ENCODE measurements at places on chromosomes 4 and X. TPM values are rescaled to one million over a fixed set of nuclear protein-coding genes. Genes with fewer than 3 reads are reported as not detected.
A peak's percentile ranks its signal among the peaks of the same experiment; 100 is the strongest.

DNA sequence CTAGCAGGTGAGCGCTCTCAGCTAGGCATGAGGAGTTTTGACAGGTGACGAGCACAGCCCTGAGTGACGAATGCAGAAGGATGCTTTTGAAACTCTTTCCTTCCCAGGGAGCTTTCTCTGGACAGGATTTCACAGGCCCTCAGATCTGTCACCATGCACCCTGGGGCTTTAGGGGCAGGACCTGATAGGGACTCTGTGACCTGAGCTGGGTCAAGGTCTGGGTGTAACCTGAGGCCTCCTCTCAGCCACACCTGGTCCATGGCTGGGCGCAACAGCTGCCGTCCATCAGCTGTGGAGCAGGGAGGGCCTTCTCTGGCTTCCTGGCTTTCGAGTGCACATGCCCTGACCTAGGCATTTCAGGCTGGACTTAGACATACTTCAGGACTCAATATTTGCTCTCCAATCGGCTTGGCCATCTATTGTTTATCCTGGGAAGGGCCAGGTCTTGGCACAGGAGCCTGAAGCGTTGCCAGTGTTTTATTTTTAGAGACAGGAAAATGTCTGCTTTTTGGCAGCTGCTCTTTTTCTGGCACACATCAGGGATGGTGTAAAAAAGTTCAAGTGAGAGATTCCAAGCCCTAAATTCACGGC, 56.4 kb downstream of the C4orf51 start:
- no peak overlapping the region for H3K4me3 ChIP-seq
- H3K4me1 ChIP-seq: peaks cover 26% of the 10 kb centered on the region
- no peak overlapping the region for H3K27ac ChIP-seq
- no peaks in the 10 kb centered on the region for H3K36me3 ChIP-seq

GRCh38 chr4:8840816-8841455, 30.7 kb downstream of the HMX1 start:
- H3K36me3 ChIP-seq: no peaks in the 10 kb centered on the region
- no peak overlapping the region for H3K27ac ChIP-seq
- no peak overlapping the region for H3K4me3 ChIP-seq
- no peak for DNase-seq
- no peaks in the 10 kb centered on the region for H3K4me1 ChIP-seq
- H3K27me3 ChIP-seq: peaks cover 1% of the 10 kb centered on the region

- DNase-seq: no peak
- H3K4me3 ChIP-seq: no peak overlapping the region
- no peaks in the 10 kb centered on the region for H3K4me1 ChIP-seq
These were observed 25.7 kb upstream of the SHISA3 start for GRCh38 chr4:42371305-42372252.

GRCh38 chr4:14117575-14118238, 490.2 kb upstream of the BOD1L1 start:
- no peak overlapping the region for H3K4me3 ChIP-seq
- no peaks in the 10 kb centered on the region for H3K4me1 ChIP-seq

DNA sequence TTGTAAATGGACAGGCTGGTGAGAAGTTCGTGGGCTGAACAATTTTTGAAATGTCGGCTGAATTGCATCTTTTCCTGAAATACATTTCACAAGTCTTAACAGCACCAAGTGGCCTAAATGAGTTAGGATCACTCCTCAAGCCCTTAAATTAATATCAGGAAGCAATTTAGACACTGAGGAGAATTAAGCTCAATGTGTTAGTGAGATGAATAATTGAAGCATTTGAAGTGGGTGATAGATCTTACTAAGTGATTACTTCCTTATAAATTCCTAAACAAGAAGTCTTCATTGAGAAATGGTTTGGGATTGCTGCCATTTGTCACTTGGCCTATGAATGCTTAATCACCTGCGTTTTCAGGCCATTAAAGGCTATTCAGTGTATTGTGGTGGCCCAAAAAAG, 116.8 kb downstream of the NAA11 start:
- H3K4me1 ChIP-seq: no peaks in the 10 kb centered on the region
- H3K27me3 ChIP-seq: no peaks in the 10 kb centered on the region
- no peak overlapping the region for H3K27ac ChIP-seq
- no peak overlapping the region for H3K4me3 ChIP-seq
- H3K36me3 ChIP-seq: no peaks in the 10 kb centered on the region

GRCh38 chr4:155615081-155615887, 51.4 kb upstream of the GUCY1A1 start:
- H3K27ac ChIP-seq: no peak overlapping the region
- H3K27me3 ChIP-seq: no peaks in the 10 kb centered on the region
- H3K4me3 ChIP-seq: no peak overlapping the region
- no peaks in the 10 kb centered on the region for H3K4me1 ChIP-seq
- no peaks in the 10 kb centered on the region for H3K36me3 ChIP-seq
- DNase-seq: no peak

- DNase-seq: no peak
- H3K4me3 ChIP-seq: no peak overlapping the region
- no peak overlapping the region for H3K27ac ChIP-seq
- no peaks in the 10 kb centered on the region for H3K36me3 ChIP-seq
- no peaks in the 10 kb centered on the region for H3K4me1 ChIP-seq
These were observed 514.3 kb downstream of the PCDH7 start for GRCh38 chr4:31234494-31234893.

DNA sequence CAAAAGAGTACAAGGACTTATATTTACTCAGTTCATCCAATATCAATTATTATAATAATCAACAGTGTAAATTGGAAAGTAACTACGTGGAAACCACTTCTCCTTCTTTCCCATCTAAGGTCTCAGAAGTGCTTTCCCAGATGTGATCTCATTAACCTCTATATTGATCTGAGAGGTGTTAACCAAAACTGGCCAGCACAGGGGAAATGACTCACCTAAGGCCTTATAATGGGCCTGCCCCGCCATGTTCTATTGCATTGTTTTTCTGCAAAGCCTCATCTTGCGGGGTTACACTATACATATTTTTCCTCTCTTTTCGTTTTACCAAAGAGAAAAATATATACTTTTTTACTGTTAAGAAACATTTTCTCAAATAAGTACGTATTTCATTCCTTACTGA, 20.5 kb downstream of the RAB40A start:
- no peaks in the 10 kb centered on the region for H3K4me1 ChIP-seq
- H3K4me3 ChIP-seq: no peak overlapping the region
- no peaks in the 10 kb centered on the region for H3K27me3 ChIP-seq
- H3K27ac ChIP-seq: no peak overlapping the region

GRCh38 chrX:9845578-9845952, 59.3 kb downstream of the SHROOM2 start:
- H3K36me3 ChIP-seq: no peaks in the 10 kb centered on the region
- DNase-seq: no peak
- no peak overlapping the region for H3K4me3 ChIP-seq

DNA sequence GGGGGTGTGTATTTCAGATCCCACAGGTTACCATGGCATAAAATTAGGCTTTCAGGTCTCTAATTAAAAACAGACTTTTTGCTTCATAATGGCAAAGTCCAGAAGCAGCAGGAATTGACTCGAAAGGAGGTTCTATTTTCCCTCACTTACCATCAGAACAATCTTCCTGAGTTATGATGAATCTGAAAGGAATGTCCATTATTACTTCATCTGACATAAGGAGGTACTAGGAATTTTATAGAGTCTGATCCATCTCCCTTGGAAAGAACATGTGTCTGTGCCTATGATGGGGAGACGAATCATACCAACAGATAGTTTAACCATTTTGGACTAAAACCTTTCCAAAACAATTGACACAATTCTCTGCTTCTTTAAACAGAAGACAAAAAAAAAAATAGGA, 206.3 kb upstream of the FGF13 start:
- H3K27me3 ChIP-seq: no peaks in the 10 kb centered on the region
- H3K36me3 ChIP-seq: no peaks in the 10 kb centered on the region
- H3K4me1 ChIP-seq: no peaks in the 10 kb centered on the region
- no peak overlapping the region for H3K27ac ChIP-seq
- no peak overlapping the region for H3K4me3 ChIP-seq

GRCh38 chrX:72105436-72105835, 26.3 kb downstream of the RTL5 start:
- no peaks in the 10 kb centered on the region for H3K36me3 ChIP-seq
- no peak overlapping the region for H3K4me3 ChIP-seq
- H3K4me1 ChIP-seq: peaks cover 63% of the 10 kb centered on the region
- DNase-seq: peak; percentile 73
- peak overlapping the region; percentile 54 for H3K27ac ChIP-seq
- no peaks in the 10 kb centered on the region for H3K27me3 ChIP-seq

GRCh38 chr4:186264660-186265059, 1.3 kb upstream of the F11 start:
- no peaks in the 10 kb centered on the region for H3K4me1 ChIP-seq
- no peak overlapping the region for H3K4me3 ChIP-seq
- no peak overlapping the region for H3K27ac ChIP-seq
- H3K36me3 ChIP-seq: no peaks in the 10 kb centered on the region

GRCh38 chr4:175139205-175139604, 221.0 kb downstream of the ADAM29 start:
- no peak overlapping the region for H3K27ac ChIP-seq
- no peaks in the 10 kb centered on the region for H3K4me1 ChIP-seq
- H3K36me3 ChIP-seq: no peaks in the 10 kb centered on the region
- H3K4me3 ChIP-seq: no peak overlapping the region

DNA sequence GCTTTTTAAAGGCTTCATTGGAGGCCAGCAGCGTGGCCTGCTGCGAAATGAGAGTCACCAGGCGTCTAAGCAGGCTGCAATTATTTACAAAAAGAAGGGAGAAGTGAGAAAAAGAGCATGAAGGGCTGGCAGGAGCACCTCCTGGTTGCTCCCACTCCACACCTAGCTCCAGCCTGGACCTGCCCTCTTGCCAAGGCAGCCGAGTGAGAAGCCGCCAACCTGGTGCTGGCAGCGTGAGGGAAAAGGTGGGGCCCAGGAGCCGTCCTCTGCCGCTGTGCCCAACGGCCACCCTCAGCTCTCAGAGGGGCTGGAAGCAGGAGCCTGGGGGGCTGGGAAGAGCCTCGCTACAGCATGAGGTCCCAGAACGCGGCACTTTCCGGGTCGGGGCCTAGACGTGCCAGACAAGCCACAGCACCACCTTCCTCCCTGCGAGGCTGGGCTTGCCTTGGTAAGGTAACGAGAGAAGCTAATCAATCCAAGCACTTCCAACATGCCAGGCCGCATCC, 16.3 kb downstream of the SLC6A8 start:
- H3K4me3 ChIP-seq: no peak overlapping the region
- no peaks in the 10 kb centered on the region for H3K27me3 ChIP-seq
- no peak for DNase-seq

GRCh38 chr4:136687118-136687517, 845.2 kb downstream of the PCDH18 start:
- no peak overlapping the region for H3K4me3 ChIP-seq
- no peak for DNase-seq
- H3K27ac ChIP-seq: no peak overlapping the region
- H3K4me1 ChIP-seq: no peaks in the 10 kb centered on the region

GRCh38 chr4:188121530-188121929, 12.1 kb upstream of the TRIML2 start:
- no peak overlapping the region for H3K4me3 ChIP-seq
- no peaks in the 10 kb centered on the region for H3K4me1 ChIP-seq
- DNase-seq: no peak
- H3K27me3 ChIP-seq: no peaks in the 10 kb centered on the region
- H3K36me3 ChIP-seq: no peaks in the 10 kb centered on the region

GRCh38 chr4:80361329-80361900, 25.9 kb downstream of the CFAP299 start:
- no peak overlapping the region for H3K4me3 ChIP-seq
- H3K36me3 ChIP-seq: no peaks in the 10 kb centered on the region
- no peak overlapping the region for H3K27ac ChIP-seq
- peaks cover 15% of the 10 kb centered on the region for H3K27me3 ChIP-seq
- peaks cover 4% of the 10 kb centered on the region for H3K4me1 ChIP-seq

GRCh38 chr4:115213716-115214115, 100.3 kb upstream of the NDST4 start:
- no peaks in the 10 kb centered on the region for H3K36me3 ChIP-seq
- DNase-seq: no peak
- H3K4me3 ChIP-seq: no peak overlapping the region
- H3K4me1 ChIP-seq: no peaks in the 10 kb centered on the region

GRCh38 chrX:42241421-42241820, 318.1 kb upstream of the CASK start:
- no peak overlapping the region for H3K4me3 ChIP-seq
- H3K36me3 ChIP-seq: no peaks in the 10 kb centered on the region
- peaks cover 3% of the 10 kb centered on the region for H3K4me1 ChIP-seq
- no peak overlapping the region for H3K27ac ChIP-seq
- H3K27me3 ChIP-seq: no peaks in the 10 kb centered on the region

DNA sequence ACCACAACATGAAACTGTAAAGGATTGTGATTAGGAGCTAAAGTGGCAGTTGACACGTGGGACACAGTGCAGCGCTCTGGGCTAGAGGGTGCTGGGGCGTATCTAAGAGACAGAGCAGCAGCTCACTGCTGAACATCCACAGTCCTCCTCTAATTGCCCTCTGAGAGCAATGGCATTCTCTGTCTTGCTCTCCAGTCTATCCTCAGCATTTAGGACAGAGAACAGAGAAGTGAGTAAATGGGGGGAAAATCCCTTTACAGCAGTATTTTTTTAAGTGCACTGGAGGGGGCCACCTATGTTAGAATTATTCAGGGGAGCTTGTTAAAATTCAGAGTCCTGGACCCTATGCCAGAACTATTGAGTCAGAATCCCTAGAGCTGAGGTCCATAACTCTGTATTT, 4.2 kb upstream of the TMEM154 start:
- H3K36me3 ChIP-seq: no peaks in the 10 kb centered on the region
- peaks cover 6% of the 10 kb centered on the region for H3K27me3 ChIP-seq
- H3K4me1 ChIP-seq: peaks cover 31% of the 10 kb centered on the region
- no peak overlapping the region for H3K4me3 ChIP-seq

DNA sequence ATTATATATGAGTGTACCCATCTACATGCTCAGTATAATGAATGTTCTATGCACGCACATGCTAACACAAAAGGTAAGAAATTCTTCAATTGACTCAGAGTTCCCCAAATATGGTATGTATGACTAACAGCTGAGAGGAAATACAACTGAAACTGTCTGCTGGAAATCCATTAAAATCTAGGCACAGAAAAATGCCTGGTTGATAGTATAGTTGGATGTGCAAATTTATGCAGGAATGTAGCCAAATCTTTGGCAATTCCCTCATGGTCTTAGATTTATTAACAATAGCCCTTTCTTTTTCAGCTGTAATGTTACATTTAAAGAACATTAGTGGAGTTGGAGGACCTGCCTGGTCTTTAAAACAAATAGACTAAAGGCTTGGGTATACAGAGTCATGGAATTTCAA, 5.5 kb downstream of the CAMK2D start:
- peaks cover 40% of the 10 kb centered on the region for H3K36me3 ChIP-seq
- H3K27me3 ChIP-seq: no peaks in the 10 kb centered on the region
- H3K27ac ChIP-seq: peak overlapping the region; percentile 66
- peaks cover 44% of the 10 kb centered on the region for H3K4me1 ChIP-seq
- H3K4me3 ChIP-seq: peak overlapping the region; percentile 28

GRCh38 chr4:157057218-157057617, 18.7 kb upstream of the GLRB start:
- H3K27ac ChIP-seq: no peak overlapping the region
- H3K27me3 ChIP-seq: no peaks in the 10 kb centered on the region
- no peak overlapping the region for H3K4me3 ChIP-seq
- no peaks in the 10 kb centered on the region for H3K4me1 ChIP-seq
- no peak for DNase-seq
- H3K36me3 ChIP-seq: no peaks in the 10 kb centered on the region

The SYTL4 gene
- not detected for total RNA-seq

The AMOT gene
- 1.1 TPM for total RNA-seq

The LAMP2 gene
- total RNA-seq: 38.7 TPM

The MAGEA2B gene
- not detected for total RNA-seq

The MAGEA10 gene
- total RNA-seq: not detected

The SSX1 gene
- total RNA-seq: not detected

The SPATA4 gene
- not detected for total RNA-seq

The QDPR gene
- 36.3 TPM for total RNA-seq

The GAB1 gene
- 0.45 TPM for total RNA-seq
